H1 (cell line): ENCODE measurements at places on chromosomes 7 and 10. TPM values are rescaled to one million over a fixed set of nuclear protein-coding genes. Genes with fewer than 3 reads are reported as not detected.

The NACAD gene
- polyA plus RNA-seq: 1.3 and 2.7 TPM in 2 replicates

The SPDYE6 gene
- polyA plus RNA-seq: not detected in 2 replicates

The DHX32 gene
- polyA plus RNA-seq: 7.0 and 12.4 TPM in 2 replicates

The NOM1 gene
- polyA plus RNA-seq: 10.6 and 16.7 TPM in 2 replicates

The BRAF gene
- polyA plus RNA-seq: 7.7 and 11.4 TPM in 2 replicates

The PPP1R9A gene
- 2.1 and 3.0 TPM in 2 replicates for polyA plus RNA-seq

The SAMD9 gene
- polyA plus RNA-seq: 0.02 TPM in 1 of 2 replicates, not detected in the other

The TMEM184A gene
- polyA plus RNA-seq: 2.1 and 3.0 TPM in 2 replicates

The TCAF2 gene
- polyA plus RNA-seq: 0.06 and 0.08 TPM in 2 replicates

The FOXL3 gene
- not detected in 2 replicates for polyA plus RNA-seq

The MOGAT3 gene
- 0.21 and 0.58 TPM in 2 replicates for polyA plus RNA-seq
